Activated T-cell treated with anti-CD3 and anti-CD28 coated beads, Interleukin-2, amount 50 U/mL, for 72 hours (primary cell): ENCODE measurements at places on chromosomes 3 and 15. TPM values are rescaled to one million over a fixed set of nuclear protein-coding genes. Genes with fewer than 3 reads are reported as not detected.
A peak's percentile ranks its signal among the peaks of the same experiment; 100 is the strongest.

The SMCO1 gene
- total RNA-seq, result not detected

DNA sequence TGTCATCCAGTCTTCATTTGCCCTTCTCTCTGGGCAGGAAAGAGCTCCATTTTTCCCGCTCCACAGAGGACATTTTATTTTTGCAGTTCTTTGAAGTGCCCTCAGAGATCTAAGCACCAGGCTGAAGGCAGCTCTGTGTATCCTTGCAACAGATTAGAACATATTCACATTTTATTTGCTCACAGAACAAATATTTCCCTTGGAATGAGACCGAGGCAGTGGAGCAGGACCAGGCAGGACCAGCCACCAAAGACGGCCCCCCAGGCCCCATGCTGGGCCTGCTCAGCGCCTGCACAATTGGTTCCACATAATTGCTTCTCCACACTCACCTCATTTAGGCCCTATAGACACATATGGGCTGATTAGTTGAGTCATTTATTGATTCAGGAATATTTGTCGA lies 15.7 kb upstream of the ETV5 start:
- no peak for DNase-seq

- DNase-seq, result no peak
Observed at GRCh38 chr15:85128621-85129020, 147.0 kb downstream of the PDE8A start.

DNA sequence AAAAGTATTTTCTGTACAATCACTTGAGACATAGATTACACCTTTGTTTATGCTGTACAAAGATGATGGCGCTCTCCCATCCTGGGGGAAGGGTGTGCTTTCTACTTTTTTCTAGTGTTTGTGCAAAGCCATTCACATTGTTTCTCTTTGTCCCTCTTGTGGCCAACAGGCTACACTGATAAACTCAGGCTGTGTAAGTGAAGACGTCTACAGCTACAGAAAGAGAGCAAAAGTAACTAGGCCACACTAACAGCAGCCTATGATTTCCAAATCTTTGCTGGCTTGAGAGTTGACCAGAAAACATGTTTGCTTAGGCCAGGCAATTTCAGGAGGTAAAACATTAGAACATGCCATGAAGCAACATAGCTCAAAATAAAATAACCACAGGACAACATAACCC lies 75.1 kb downstream of the FOXB1 start:
- no peak for DNase-seq

GRCh38 chr15:69414701-69415167 lies 585 bp downstream of the KIF23 start:
- DNase-seq, result peak; percentile 21
